ACHN (cell line): ENCODE measurements at places on chromosomes 7 and 10.

DNA sequence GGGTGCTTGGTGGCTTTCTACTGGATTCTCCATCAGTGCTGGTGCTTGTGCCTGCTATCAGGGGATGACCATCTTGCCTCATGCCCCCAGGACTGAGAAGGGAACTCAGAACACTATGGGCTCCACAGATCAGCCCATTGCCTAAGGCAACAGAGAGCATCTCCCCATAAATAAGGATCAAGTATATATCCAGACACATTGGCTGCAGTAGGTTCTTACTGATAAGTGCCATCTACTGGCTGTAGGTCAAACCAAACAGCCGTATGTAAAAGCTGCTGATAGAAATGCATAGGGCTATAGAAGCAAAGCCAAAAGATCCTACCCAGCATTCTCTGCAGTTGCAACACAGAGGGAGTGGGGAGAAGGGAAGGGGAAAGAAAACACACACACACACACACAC, 153.7 kb downstream of the CDK14 start:
- DNase-seq: no peak

GRCh38 chr10:78944723-78945312, 123.9 kb upstream of the ZMIZ1 start:
- no peak for DNase-seq

- no peak for DNase-seq
Measured at GRCh38 chr10:20672741-20673140, 224.4 kb downstream of the NEBL start.

GRCh38 chr7:44590910-44591309, 8.9 kb upstream of the TMED4 start:
- DNase-seq: no peak

DNA sequence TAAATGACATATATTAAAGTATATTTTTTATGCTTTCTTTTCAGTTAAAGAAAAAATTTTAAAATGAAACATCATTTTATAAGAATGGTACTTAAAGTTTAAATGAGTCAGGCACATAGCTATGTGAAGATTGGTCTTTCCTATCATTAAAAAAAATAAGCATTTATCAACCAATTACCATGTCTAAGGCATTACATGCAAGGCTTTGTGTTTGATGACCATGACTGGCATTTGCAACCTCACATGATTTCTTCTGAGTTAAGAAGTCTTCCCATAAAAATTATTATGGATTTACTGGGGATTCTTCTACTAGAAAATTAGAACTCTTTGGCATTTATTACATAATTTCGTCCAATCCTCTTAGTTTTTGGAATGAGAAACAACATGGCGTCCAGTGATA, 776.1 kb downstream of the MAGI2 start:
- no peak for DNase-seq

DNA sequence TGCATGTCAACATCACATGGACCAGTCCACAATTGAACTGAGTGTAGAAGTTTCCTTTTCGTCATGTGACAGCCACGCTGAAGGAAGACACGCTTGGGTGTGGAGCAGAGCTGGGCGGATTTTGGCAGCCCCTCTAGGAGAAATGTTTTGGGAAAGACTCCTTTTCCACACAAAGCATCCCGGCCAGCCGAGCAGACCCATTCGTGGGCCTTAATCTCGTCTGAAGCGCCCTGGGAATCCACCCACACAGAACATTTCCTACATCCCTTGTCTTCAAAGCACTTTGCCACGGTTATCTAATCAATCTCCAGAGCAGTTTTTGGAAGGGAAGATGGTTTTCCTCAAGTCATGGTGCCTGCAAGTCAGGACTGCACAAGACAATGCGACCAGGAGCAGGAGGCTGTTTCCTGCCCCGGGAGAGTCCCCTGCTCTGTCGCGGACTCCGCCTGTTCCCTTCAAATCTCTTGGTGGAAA, 8.4 kb upstream of the IFT22 start:
- DNase-seq: no peak

DNA sequence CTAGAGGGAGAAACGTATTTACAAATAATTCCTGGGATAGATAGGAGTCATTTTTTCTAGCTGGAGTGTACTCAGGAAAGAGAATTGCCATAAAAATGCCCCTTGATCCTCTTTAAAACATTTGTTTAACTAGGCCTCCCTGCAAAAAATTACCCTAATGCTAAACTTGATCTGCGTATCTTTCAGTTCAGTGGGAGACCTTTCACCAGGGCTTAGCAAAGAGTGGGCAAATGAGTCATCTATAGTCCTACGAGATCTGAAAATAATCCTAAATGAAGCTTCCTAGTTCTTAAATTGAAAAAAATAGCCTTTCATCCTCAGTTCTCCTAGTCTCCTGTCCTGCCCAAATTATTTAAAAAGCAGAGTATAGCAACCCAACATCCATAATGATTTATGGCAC, 198.6 kb upstream of the FRMD4A start:
- no peak for DNase-seq

DNA sequence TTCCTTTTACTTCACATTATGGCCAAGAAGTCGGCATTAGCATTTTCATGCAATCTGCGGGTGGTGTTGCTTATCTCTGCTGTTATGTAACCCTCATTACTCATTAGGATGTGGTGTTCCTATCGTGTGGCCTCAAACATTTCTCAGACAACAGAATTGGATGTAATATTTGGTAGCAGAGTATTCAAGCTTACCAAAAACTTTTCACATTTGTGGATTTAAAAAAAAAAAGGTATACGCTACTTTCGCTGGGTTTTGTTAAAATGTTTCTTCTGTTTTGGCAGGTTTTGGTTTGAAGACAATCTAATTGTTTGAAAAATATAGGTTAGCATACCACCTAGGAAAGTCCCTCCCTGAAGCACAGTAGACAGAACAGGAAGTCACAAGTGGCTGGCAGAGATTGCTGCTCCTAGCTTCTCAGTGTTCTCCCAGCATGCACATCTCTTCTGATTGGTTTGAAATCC, 128.8 kb downstream of the GATA3 start:
- no peak for DNase-seq
